Karpas-422 (cell line): ENCODE measurements at places on chromosomes 4 and X. TPM values are rescaled to one million over a fixed set of nuclear protein-coding genes. Genes with fewer than 3 reads are reported as not detected.

GRCh38 chr4:155617296-155617695, 49.4 kb upstream of the GUCY1A1 start:
- no peak for DNase-seq
- H3K36me3 ChIP-seq, result no peaks in the 10 kb centered on the region
- H3K27ac ChIP-seq, result no peak overlapping the region
- peaks cover 66% of the 10 kb centered on the region for H3K4me1 ChIP-seq
- no peak overlapping the region for H3K4me3 ChIP-seq
- no peaks in the 10 kb centered on the region for H3K27me3 ChIP-seq

The DOK7 gene
- 1.6 and 10.4 TPM in 2 replicates for total RNA-seq

The EREG gene
- total RNA-seq, result not detected in 2 replicates

The CDX4 gene
- total RNA-seq, result not detected in 2 replicates

The PRSS12 gene
- total RNA-seq, result not detected in 2 replicates

The QRFPR gene
- total RNA-seq, result not detected in 2 replicates

DNA sequence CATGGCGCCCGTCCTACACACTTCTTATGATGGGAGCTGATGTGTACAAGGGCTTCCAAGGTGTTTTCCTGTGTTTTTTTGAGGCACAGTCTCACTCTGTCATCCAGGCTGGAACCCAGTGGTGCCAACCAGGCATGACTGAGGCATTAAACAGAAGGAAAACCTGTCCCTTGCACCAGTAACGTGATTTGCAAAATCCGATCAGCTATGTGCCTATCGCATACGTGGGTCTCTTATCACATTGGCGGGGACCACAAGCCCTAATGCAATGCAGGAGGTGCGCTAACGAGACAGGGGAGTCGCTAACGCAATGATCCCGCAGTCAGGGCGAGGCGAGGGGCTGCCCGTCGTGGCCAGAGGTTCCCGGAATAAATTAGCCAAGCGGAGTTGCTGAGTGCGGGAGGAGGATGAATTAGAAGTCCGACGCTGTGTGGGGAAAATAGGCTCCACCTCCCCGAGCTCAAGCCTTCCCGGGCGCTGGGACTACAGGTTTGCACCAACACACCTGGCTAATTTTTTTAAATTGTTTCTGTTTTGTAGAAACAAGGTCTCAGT, 162.7 kb downstream of the SHOX start:
- H3K27me3 ChIP-seq, result no peaks in the 10 kb centered on the region
- H3K36me3 ChIP-seq, result no peaks in the 10 kb centered on the region
- no peak for DNase-seq
- no peak overlapping the region for H3K4me3 ChIP-seq

The PABPC1L2A gene
- total RNA-seq, result not detected in 2 replicates

GRCh38 chrX:8413279-8413678, 51.4 kb upstream of the VCX3B start:
- H3K4me1 ChIP-seq, result no peaks in the 10 kb centered on the region
- no peak for DNase-seq
- no peak overlapping the region for H3K4me3 ChIP-seq
- no peak overlapping the region for H3K27ac ChIP-seq
- H3K36me3 ChIP-seq, result no peaks in the 10 kb centered on the region
- no peaks in the 10 kb centered on the region for H3K27me3 ChIP-seq

- no peak overlapping the region for H3K4me3 ChIP-seq
- DNase-seq, result no peak
- H3K27ac ChIP-seq, result no peak overlapping the region
- H3K27me3 ChIP-seq, result no peaks in the 10 kb centered on the region
Measured at GRCh38 chrX:136182414-136182813, 35.1 kb downstream of the FHL1 start.

- H3K36me3 ChIP-seq, result no peaks in the 10 kb centered on the region
- no peak overlapping the region for H3K27ac ChIP-seq
- H3K4me3 ChIP-seq, result no peak overlapping the region
- H3K27me3 ChIP-seq, result no peaks in the 10 kb centered on the region
Measured at GRCh38 chr4:61129971-61130370, 70.2 kb upstream of the ADGRL3 start.

The PDGFC gene
- total RNA-seq, result not detected in 2 replicates

GRCh38 chrX:56812515-56813105, 83.6 kb downstream of the NBDY start:
- no peaks in the 10 kb centered on the region for H3K27me3 ChIP-seq
- H3K36me3 ChIP-seq, result no peaks in the 10 kb centered on the region
- DNase-seq, result no peak
- H3K27ac ChIP-seq, result no peak overlapping the region

DNA sequence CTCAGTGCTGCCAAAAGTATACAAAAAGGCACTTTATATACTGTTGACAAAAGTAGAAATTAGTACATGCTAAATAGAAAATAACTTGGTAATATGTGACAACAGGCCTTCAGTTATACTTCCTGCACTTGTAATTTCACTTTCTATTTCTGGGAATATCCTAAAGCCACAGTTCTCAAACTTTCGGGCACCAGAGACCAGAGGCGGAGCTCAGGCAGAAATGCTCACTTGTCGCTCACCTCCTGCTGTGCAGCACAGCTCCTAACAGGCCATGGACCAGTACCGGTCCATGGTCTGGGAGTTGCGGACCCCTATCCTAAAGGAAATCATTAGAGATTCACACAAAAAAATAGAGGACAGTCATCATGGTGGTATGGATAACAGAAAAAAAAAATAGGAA, 25.7 kb downstream of the ACSL4 start:
- H3K4me3 ChIP-seq, result no peak overlapping the region
- no peaks in the 10 kb centered on the region for H3K27me3 ChIP-seq
- H3K4me1 ChIP-seq, result peaks cover 52% of the 10 kb centered on the region
- H3K36me3 ChIP-seq, result no peaks in the 10 kb centered on the region

DNA sequence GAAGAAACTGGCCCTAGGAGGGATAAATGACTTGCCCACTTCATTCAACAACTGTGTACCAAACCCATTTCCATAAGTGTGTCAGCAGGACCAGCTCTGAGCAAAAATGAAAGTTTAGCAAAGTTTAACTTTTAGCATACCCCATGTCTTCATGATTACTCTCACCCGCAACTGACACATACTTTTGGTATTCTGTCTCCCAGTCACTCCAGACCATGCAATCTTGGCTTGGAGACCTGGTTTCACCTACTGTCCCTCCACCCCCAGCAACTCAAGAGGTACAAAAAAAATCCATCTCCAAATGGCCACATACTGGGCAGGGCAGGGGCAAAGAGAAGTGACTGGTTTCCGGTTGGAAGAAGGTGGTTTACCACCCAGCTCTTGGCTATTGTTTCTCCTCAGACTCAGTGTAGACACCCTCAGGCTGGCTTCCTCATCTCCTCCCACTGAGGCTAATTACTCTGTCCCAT, 79.8 kb downstream of the RLIM start:
- peaks cover 16% of the 10 kb centered on the region for H3K4me1 ChIP-seq
- no peaks in the 10 kb centered on the region for H3K27me3 ChIP-seq
- H3K27ac ChIP-seq, result no peak overlapping the region

GRCh38 chr4:118957722-118958445, 69.2 kb downstream of the SYNPO2 start:
- no peak overlapping the region for H3K4me3 ChIP-seq
- no peak for DNase-seq
- no peak overlapping the region for H3K27ac ChIP-seq
- H3K27me3 ChIP-seq, result no peaks in the 10 kb centered on the region
- H3K4me1 ChIP-seq, result peaks cover 7% of the 10 kb centered on the region

- DNase-seq, result peak; percentile 86
- H3K4me3 ChIP-seq, result peak overlapping the region; percentile 75
- H3K36me3 ChIP-seq, result no peaks in the 10 kb centered on the region
- peaks cover 24% of the 10 kb centered on the region for H3K4me1 ChIP-seq
Measured at GRCh38 chrX:56802921-56803849, 74.1 kb downstream of the NBDY start.

The ASB9 gene
- total RNA-seq, result not detected in 2 replicates
